ENCODE measurements at places on chromosomes 7 and 10.
A peak's percentile ranks its signal among the peaks of the same experiment; 100 is the strongest.

- no peak overlapping the region for H3K27ac ChIP-seq
- H3K27me3 ChIP-seq: peaks cover 6% of the 10 kb centered on the region
- peaks cover 6% of the 10 kb centered on the region for H3K36me3 ChIP-seq
- no peak for DNase-seq
- peaks cover 47% of the 10 kb centered on the region for H3K4me1 ChIP-seq
- no peak overlapping the region for H3K4me3 ChIP-seq
These were observed 61.4 kb downstream of the ZRANB1 start for GRCh38 chr10:125003146-125003900.

DNA sequence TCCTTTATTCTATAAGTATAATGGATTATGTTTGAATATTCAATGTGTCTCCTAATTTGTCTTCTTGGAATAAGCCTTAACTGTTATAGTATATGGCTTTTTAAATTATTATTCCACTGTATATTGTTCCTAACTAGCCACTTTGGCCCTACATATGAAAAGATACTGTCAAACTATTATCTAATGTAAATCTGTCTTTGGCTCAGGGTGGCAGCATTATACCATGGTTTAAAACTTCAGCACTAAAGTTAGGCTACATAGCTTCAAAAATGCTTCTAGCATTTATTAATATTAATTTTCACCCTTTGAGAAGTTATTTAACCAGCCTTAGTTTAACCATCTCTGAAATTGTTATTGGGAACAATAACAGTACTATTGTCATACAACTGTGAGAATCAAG is 543.1 kb upstream of the MBL2 start:
- H3K4me3 ChIP-seq: no peak overlapping the region
- no peaks in the 10 kb centered on the region for H3K27me3 ChIP-seq
- peaks cover 6% of the 10 kb centered on the region for H3K4me1 ChIP-seq
- no peak overlapping the region for H3K27ac ChIP-seq

DNA sequence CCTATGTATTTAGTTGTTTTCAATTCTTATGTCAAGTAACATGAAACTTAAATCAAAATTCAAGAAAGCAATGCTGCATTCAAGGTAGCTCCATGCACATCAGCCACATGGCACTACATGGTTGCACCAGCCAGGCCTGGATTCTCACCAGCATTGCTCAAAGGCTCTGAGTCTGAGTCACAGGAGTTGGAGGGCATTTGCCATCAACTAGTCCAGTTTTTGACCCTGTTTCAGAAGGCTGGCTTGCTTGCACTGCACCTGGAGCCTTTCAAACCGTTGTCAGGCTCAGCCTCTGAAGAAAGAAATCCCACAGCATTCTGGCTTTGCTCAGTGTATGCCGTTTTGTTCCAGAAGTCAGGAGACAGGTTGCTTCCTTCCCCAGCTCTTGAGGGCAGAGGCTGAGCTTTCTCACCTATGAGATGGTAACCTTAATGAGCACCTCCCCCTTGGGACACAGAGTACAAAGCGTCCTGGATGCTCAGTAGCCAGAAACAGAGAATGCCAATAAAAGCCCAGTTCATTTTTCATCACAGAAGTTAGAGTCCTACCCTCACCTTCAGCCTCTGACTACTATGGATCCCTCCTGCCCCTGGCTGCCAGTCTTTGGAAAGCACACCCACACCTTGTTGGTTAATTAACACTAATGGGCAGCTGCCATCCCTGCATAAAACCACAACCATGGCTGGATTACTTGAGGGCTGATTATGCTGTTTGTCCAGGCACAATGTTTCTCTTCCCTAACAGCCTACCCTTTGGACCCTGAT is 288.4 kb upstream of the LRRTM3 start:
- no peaks in the 10 kb centered on the region for H3K27me3 ChIP-seq
- H3K27ac ChIP-seq: no peak overlapping the region
- no peak for DNase-seq
- no peak overlapping the region for H3K4me3 ChIP-seq
- no peaks in the 10 kb centered on the region for H3K4me1 ChIP-seq

- DNase-seq: no peak
- H3K27me3 ChIP-seq: no peaks in the 10 kb centered on the region
- peak overlapping the region; percentile 21 for H3K27ac ChIP-seq
- H3K4me3 ChIP-seq: no peak overlapping the region
- H3K4me1 ChIP-seq: peaks cover 13% of the 10 kb centered on the region
These were observed 27.8 kb downstream of the MAGI2 start for GRCh38 chr7:79425665-79426064.

DNA sequence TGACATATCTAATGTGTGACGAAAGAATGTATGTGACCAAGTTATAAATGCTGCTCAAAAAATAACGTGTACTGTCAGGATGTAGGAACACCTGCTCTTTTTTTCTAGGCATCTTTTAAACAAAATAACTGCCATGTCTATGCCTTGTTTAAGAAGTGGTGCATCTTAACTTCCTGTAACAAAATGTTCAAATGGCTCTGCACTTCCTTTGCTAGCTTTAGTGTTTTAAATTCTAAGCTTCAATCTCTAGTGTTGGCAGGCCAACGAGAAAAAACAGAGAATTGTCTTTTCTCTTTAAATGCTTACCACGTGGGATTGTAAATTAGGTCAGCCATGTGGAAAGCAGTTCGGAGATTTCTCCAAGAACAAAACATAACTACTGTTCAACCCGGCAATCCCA is 14.6 kb upstream of the PDSS1 start:
- H3K27ac ChIP-seq: no peak overlapping the region
- DNase-seq: no peak
- peaks cover 27% of the 10 kb centered on the region for H3K27me3 ChIP-seq
- H3K4me3 ChIP-seq: no peak overlapping the region
- H3K4me1 ChIP-seq: no peaks in the 10 kb centered on the region

GRCh38 chr7:43078794-43079193 is 33.7 kb upstream of the HECW1 start:
- no peak overlapping the region for H3K27ac ChIP-seq
- DNase-seq: no peak
- peaks cover 5% of the 10 kb centered on the region for H3K4me1 ChIP-seq
- H3K4me3 ChIP-seq: no peak overlapping the region
- no peaks in the 10 kb centered on the region for H3K36me3 ChIP-seq

DNA sequence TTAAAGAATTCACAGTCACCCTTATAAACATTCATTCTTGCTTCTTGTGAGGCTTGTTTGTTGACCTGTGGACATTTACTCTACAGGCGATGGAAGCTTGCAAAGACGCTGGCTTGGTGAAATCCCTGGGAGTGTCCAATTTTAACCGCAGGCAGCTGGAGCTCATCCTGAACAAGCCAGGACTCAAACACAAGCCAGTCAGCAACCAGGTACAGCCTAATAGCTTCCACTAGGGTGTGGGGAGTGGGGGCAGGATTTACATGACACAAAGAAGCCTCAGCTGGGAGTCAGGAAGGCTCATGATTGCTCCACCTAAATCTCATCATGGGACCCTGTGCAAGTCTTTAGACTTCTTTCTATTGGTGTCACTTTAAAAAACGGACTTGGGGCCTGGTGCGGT is 29.0 kb downstream of the AKR1D1 start:
- H3K27me3 ChIP-seq: no peaks in the 10 kb centered on the region
- H3K4me3 ChIP-seq: no peak overlapping the region
- no peak overlapping the region for H3K27ac ChIP-seq
- DNase-seq: no peak

DNA sequence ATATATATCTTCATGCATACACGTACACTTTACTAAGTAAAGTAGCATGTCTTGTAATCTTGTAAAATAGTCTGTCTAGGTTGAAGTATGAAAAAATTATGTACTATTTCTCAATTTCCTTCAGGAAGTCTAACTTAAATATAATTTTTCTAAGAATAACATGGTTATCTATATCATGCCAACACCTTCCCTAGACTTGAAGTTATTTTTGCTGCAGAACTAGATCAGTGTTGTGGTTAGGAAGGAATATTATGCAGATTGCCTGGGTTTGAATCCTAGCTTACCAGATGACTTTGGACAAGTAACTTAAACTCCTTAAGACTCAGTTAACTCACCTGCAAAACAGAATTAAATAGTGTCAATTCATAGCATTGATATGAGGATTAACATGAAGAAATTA is 142.2 kb upstream of the SEMA3A start:
- peaks cover 7% of the 10 kb centered on the region for H3K4me1 ChIP-seq
- DNase-seq: no peak
- no peak overlapping the region for H3K4me3 ChIP-seq
- no peaks in the 10 kb centered on the region for H3K36me3 ChIP-seq

- peaks cover 4% of the 10 kb centered on the region for H3K36me3 ChIP-seq
- H3K4me1 ChIP-seq: peaks cover 12% of the 10 kb centered on the region
- DNase-seq: no peak
- H3K27me3 ChIP-seq: no peaks in the 10 kb centered on the region
These were observed 1015.2 kb upstream of the PHF14 start for GRCh38 chr7:9958486-9958885.

DNA sequence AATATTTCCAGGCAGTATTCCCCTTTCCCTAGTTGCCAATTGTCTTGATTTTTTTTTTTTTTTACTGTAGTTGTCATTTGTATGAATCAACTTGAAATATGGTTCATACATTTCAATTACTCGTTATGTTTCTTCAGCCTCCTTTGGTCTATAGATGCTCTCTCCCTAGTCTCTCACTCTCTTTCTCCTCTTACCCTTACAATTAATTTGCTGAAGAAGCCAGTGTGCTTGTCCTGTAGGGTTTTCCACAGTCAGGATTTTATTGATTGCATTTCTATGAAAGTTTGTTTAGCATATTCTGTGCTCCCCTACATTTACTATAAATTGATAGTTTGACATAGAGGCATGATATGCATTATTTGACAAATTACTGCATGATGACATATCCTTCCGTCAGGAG is 112.0 kb upstream of the PRKCQ start:
- no peaks in the 10 kb centered on the region for H3K36me3 ChIP-seq
- no peaks in the 10 kb centered on the region for H3K27me3 ChIP-seq
- no peak overlapping the region for H3K4me3 ChIP-seq
- H3K4me1 ChIP-seq: no peaks in the 10 kb centered on the region

DNA sequence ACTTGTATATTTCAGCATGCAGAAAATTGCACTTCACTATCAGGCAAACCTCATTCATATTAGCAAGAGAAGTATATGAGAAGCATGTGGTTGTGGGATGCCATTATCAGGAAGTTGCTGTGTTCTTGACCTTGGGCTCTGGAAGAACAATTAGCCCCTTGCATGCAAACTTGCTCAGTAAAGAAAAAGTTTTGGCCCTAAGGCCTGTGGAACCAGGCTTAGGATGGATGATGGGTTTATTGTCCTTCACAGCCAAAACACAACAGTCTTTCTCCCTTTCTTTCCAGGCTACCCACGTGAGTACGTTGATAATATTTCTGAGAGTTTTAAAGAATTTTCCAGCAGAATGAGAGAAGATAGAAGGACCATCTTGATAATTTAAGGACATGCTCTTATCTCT is 166.4 kb downstream of the AUTS2 start:
- H3K36me3 ChIP-seq: no peaks in the 10 kb centered on the region
- H3K4me3 ChIP-seq: peak overlapping the region; percentile 5
- peaks cover 45% of the 10 kb centered on the region for H3K4me1 ChIP-seq
- no peak overlapping the region for H3K27ac ChIP-seq
- no peak for DNase-seq
- no peaks in the 10 kb centered on the region for H3K27me3 ChIP-seq

GRCh38 chr10:29135337-29135736 is 153.5 kb upstream of the LYZL1 start:
- H3K36me3 ChIP-seq: no peaks in the 10 kb centered on the region
- H3K4me1 ChIP-seq: peaks cover 33% of the 10 kb centered on the region
- DNase-seq: no peak
- no peak overlapping the region for H3K4me3 ChIP-seq

DNA sequence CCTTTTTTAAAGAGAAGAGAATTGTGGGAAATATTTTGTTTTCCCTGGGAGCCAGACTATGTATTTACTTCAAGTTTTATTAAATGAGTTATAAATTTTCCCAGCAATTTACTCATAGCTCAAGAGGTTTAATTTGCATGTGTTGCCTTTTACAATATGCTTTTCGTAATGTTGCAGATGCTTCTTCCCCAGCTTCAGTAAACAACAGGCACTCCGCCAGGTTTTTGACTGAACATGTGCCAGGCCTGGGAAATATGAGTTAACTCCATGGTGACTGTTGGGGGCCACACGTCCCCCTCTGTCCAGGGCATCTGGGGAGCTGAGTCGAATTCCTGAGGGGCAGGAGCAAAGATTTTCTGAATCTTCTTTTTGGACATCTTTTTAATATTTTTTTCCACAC is 545.7 kb downstream of the LRMDA start:
- H3K4me1 ChIP-seq: peaks cover 23% of the 10 kb centered on the region
- H3K4me3 ChIP-seq: no peak overlapping the region
- H3K36me3 ChIP-seq: no peaks in the 10 kb centered on the region

DNA sequence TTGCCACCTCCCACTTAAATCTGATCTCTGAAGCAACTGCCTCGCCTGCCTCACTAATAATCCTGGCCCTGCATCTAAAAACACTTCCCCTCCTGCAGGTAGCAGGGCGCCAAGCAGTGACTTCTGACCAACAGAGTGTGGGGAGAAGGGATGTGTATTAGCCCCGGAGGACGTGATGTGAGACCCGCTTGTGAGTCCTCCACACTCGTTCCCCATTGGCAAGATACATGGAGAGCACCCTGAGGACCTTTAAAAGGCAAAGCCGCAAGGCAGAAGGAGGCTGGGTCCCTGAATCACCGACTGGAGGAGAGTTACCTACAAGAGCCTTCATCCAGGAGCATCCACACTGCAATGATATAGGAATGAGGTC is 6.1 kb upstream of the PILRA start:
- H3K4me1 ChIP-seq: peaks cover 11% of the 10 kb centered on the region
- no peak overlapping the region for H3K27ac ChIP-seq
- peaks cover 20% of the 10 kb centered on the region for H3K36me3 ChIP-seq
- H3K27me3 ChIP-seq: peaks cover 2% of the 10 kb centered on the region
- no peak for DNase-seq

- H3K4me3 ChIP-seq: no peak overlapping the region
- no peaks in the 10 kb centered on the region for H3K36me3 ChIP-seq
- no peak for DNase-seq
- no peaks in the 10 kb centered on the region for H3K4me1 ChIP-seq
These were observed 23.4 kb upstream of the SHH start for GRCh38 chr7:155835446-155836215.

- peak overlapping the region; percentile 92 for H3K4me3 ChIP-seq
- H3K27me3 ChIP-seq: peaks cover 75% of the 10 kb centered on the region
- peaks cover 12% of the 10 kb centered on the region for H3K4me1 ChIP-seq
These were observed 34.5 kb upstream of the EBLN1 start for GRCh38 chr10:22252224-22252800.

GRCh38 chr7:24138343-24138742 is 145.6 kb upstream of the NPY start:
- no peak overlapping the region for H3K4me3 ChIP-seq
- H3K36me3 ChIP-seq: no peaks in the 10 kb centered on the region
- H3K4me1 ChIP-seq: no peaks in the 10 kb centered on the region
- no peak for DNase-seq

GRCh38 chr10:16779384-16779915 is 37.8 kb downstream of the RSU1 start:
- H3K4me3 ChIP-seq: no peak overlapping the region
- H3K4me1 ChIP-seq: peaks cover 16% of the 10 kb centered on the region
- H3K27me3 ChIP-seq: no peaks in the 10 kb centered on the region
- no peaks in the 10 kb centered on the region for H3K36me3 ChIP-seq
- DNase-seq: no peak
